ENCODE measurements at places on chromosomes 7 and 10.

DNA sequence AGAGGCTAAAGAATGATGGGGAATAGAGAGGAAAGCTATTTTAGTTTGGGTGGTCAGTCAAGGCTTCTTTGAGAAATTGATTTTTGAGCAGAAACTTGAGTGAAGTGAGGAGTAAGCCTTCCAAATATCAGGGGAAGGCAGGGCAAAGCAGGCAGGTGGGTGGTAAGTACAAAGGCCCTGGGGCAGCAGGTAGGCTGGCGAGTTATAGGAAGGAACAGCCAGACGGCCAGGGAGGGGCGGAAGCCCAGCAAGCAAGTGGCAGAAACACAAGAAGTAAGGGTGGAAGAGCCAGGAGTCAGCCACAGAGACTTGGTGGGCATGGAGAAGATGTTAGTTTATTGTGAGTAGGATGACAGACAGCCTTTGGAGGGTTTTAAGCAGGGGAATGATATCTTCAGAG is 34.9 kb downstream of the VWA2 start:
- DNase-seq: no peak

DNA sequence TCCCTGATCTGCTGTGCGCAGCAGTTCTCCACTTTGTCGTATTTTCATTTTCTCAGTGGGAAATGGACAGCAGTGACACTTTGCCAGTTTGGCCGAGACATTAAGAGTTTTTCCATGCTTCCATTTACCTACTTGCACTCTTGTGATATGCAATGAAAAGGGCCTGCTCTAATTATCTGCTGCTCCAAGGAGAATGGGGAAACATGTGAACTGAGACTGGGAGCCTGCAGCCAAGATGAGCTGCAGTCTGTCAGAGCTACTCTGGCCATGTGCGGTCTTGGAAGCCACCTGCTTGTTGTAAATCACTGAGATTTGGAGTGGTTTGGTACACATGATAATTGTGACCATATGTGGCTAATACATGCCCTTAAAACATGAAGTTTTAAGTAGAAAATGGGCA is 586.6 kb upstream of the POT1 start:
- no peak for DNase-seq

- peak; percentile 3 for DNase-seq
Measured at GRCh38 chr10:11521860-11522259, 89.6 kb downstream of the USP6NL start.

DNA sequence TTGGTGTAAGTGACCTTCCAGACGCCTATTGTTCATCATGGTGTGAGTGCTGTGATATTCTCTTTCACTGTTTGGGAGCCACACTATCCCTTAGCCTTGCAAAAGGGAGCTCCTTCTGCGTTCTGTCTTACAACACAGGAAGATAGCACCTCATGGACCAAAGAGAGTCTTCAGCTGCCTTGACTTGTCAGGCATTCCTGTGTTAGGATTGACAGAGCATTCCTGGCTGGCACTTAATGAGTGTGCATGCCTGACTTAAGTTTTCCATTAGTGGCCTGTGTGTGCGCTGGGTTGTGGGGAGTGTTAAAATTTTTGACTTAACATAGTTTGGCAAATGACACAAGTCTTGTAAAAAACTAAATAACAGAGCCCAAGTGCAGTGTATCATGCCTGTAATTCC is 21.9 kb upstream of the MSRB2 start:
- DNase-seq: no peak

- DNase-seq: no peak
Measured at GRCh38 chr7:4133491-4134044, 548.5 kb upstream of the FOXK1 start.

- no peak for DNase-seq
Measured at GRCh38 chr7:130831817-130832481, 97.9 kb upstream of the KLF14 start.

GRCh38 chr7:140404565-140405065 is 757 bp downstream of the RAB19 start:
- no peak for DNase-seq

GRCh38 chr7:101173752-101174244 is 6.3 kb downstream of the NAT16 start:
- DNase-seq: no peak

DNA sequence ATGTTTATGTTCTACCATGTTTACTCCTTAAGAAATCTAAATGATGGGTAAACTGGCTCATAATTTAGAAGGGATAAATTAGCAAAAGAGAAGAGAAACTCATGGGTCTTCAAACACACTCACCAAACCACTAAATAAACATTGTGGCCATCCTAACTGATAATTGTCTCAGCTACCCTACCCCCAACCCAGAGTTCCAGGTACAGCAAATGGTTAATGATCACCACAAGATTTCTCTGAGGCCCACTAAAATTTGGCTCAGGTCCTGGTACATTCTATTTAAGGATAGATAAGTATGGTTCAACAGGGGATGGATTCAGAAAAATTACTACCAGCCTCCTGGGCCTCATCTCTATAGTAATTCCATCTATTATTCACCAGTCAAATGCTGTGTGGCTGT is 21.4 kb downstream of the SLC25A13 start:
- no peak for DNase-seq

GRCh38 chr7:106010866-106011265 is 47.8 kb downstream of the CDHR3 start:
- DNase-seq: no peak

DNA sequence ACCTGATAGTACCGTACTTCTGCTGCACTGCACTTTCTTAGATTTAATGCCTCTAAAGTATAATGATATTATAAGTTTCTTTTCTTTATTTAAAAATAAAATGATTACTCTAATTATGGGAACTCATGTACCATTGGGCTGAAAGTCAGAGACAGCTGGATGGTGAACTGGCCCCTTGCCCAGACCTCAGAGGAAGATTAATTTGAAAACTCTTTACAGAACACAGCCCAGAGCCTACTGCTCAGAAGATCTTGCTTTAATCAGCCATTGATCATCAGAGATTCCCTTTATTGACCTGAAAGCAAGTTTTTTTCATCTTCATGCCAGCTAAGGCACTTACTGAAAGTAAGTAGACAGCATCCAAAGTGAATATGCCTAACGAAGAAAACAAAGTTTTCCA is 341.7 kb downstream of the GFRA1 start:
- DNase-seq: no peak
